Testis (tissue), 5 donors: ENCODE measurements at places on chromosomes 13 and 19.
A peak's percentile ranks its signal among the peaks of the same experiment; 100 is the strongest.

- no peak for DNase-seq
Observed at GRCh38 chr13:73278186-73278585, 219.4 kb downstream of the KLF5 start.

GRCh38 chr13:37226971-37227370 is 121.5 kb upstream of the CSNK1A1L start:
- DNase-seq, result no peak

GRCh38 chr13:98236197-98236596 is 59.1 kb upstream of the RNF113B start:
- DNase-seq, result no peak

- DNase-seq, result no peak
Observed at GRCh38 chr13:20080377-20081164, 80.3 kb downstream of the GJA3 start.

- DNase-seq, result no peak
Observed at GRCh38 chr13:21929400-21929799, 258.5 kb downstream of the FGF9 start.

GRCh38 chr13:51241720-51242119 is 19.5 kb downstream of the FAM124A start:
- no peak for DNase-seq

- DNase-seq, result no peak
Observed at GRCh38 chr13:110677731-110678545, 28.0 kb downstream of the CARS2 start.

- no peak for DNase-seq
Observed at GRCh38 chr13:110421696-110422385, 114.8 kb downstream of the COL4A2 start.

DNA sequence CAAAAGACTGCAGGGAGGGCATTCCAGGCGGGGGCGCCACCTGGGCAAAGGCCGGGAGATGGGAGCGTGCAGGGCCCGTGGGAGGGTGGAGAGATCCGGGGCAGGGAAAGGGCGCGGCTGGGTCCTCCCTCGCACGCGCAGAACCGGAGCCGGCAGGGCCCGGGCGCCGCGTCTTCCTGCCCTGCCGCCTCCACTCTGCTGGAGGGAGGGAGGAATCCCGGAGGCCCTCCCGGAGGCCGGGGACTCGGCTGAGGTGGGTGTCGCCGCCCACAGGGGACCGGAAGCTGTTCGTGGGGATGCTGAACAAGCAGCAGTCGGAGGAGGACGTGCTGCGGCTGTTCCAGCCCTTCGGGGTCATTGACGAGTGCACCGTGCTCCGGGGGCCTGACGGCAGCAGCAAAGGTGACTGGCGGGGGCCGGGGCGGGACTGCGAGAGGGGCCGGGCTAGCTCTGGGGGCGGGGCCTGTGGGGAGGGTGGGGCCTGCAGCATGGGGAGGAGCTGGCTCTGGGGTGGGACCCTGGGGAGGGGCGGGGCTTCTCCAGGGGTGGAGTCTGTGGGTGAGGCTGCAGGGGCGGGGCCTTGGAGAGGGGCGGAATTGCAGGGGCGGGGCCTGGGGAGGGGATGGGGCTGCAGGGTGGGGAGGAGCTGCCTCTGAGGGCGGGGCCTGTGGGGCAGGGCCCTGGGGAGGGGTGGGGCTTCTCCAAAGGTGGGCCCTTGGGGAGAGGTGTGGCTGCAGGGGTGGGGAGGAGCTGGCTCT is 51.3 kb downstream of the CELF5 start:
- peak; percentile 87 for DNase-seq

DNA sequence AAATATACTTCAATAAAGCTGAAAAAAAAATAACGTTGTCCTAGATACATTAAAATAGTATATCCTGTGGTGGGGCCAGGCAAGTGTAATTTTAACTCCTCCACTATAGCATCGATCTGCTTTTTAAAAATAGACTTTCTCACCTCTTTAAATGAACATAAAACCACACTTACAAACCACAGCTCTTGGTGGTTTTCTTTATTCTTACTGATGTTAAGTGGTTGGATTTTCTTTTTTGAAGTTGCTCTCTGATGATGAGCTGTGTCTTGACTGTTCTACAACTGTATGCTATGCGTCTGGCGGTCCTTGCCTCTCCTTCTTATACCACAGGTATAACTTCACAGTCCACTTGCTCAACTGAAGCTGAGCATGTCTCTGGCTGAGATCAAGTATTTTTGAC is 721.5 kb upstream of the KLHL1 start:
- no peak for DNase-seq

DNA sequence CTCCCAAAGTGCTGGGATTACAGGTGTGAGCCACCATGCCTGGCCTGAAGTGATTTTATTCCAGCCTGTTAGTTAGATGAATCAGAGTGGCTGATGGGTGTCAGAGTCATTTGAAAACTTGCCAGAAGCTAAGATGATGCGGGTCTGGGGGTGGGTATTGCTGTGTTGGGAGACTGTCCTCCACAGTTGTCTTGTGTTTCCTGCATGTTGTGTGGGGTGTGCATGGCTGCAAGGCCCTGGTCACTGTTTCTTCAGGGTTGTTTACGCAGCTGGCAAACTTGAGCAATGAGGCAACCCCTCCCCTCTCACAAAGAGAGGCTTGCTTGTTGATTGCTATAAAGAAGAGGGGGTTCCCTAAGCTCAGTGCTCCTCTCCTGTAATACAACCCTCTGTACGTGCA is 71.8 kb downstream of the TRPM4 start:
- DNase-seq, result no peak

GRCh38 chr13:20401531-20401930 is 124.1 kb downstream of the CRYL1 start:
- no peak for DNase-seq

- DNase-seq, result no peak
Observed at GRCh38 chr19:6204866-6205723, 69.6 kb downstream of the ACSBG2 start.
